NCI-H526 treated with DMSO at 0.1 percent for 48 hours (cell line): ENCODE measurements at places on chromosomes 2 and 18.

DNA sequence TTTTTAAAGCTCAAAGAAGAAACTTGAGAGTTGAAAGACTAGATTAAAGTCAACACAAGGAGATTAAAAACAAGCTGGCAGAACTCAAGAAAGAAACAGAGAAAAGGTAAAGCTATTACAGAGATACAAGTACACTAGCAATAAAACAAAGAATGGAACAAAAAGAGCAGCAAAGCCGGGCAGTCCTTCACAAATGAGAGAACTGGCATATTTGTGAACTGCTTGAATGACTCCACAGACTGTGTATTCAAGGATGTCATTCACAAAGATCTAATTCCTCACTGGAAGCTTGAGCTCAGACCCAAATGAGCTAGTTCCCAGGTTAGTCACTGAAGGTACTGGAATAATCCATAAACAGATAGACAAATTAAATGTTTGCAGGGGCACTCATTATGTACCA lies 318.0 kb downstream of the MYCN start:
- DNase-seq = no peak

- no peak for DNase-seq
Observed at GRCh38 chr2:195312662-195313061, 344.4 kb upstream of the SLC39A10 start.

DNA sequence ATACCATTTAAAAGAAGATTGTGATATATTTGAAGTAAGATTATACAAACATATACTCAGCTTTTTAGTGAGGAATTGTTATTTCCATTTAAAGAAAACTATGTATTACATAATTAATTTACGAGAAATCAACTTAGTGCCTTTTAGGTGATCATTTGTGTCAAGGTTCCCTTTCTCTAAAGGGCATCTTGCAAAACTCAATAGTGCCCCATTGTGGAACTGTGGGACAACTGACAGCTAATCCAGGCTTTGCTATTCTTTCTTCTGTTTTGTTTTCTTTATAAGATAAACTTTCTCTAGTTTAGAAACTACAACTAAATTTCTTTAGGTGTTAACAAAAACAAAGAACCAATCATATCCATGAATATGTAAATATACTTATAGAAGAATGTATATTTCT lies 24.3 kb upstream of the VIT start:
- DNase-seq = no peak

DNA sequence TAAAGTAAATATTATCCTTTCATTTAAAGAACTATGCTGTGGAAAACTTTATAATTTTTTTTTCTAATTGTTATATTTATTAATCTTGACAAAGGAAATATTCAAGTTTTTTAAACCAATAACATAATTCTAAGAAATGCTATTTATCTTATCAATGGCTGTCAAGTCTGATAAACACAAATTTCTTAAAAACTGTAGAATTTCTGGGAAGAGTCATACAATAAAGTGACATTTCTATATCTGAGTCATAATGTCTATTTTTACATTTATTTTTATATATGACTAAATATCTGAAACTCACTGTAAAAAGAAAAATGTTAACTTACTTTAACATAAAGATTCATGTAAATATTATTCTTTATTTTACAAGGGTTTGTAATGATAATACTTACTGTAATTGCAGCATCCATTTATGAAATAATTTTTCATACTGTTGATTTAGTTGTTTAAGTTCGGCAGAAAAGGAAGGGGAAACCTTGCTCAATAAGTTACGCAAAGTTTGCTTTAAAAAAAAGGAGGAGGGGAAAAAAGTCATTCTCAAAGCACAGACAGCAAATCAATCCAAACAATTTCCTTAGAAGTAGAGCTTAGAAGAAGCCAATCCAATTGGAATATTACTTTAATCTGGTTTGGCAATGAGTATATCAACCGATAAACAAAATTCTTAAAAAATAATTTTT lies 32.4 kb downstream of the ORC2 start:
- DNase-seq = no peak

- DNase-seq = no peak
Observed at GRCh38 chr18:80213182-80213581, 34.1 kb downstream of the PARD6G start.

- DNase-seq = no peak
Observed at GRCh38 chr2:84741182-84741822, 139.6 kb downstream of the TRABD2A start.

GRCh38 chr18:62403120-62403519 lies 78.0 kb downstream of the TNFRSF11A start:
- no peak for DNase-seq

GRCh38 chr2:211722928-211723327 lies 815.7 kb downstream of the ERBB4 start:
- DNase-seq = no peak

DNA sequence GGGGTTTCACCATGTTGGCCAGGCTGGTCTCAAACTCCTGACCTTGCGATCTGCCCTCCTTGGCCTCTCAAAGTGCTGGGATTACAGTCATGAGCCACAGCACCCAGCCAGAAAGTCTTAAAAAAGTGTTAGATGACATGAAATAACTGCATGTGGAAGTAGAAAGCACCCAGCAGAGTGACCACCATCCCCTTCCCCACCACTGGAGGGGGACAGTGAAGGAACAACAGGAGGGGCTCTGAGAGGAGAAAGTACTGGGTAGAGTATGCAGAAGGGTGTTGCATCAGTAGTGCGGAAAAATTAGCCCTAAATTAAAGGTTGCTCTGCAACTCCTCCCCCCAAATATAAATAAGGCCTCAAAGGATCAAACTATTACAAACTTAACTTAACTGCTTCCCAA lies 230.5 kb downstream of the ZNF521 start:
- no peak for DNase-seq

- DNase-seq = no peak
Observed at GRCh38 chr18:79542876-79543750, 136.5 kb upstream of the CTDP1 start.

DNA sequence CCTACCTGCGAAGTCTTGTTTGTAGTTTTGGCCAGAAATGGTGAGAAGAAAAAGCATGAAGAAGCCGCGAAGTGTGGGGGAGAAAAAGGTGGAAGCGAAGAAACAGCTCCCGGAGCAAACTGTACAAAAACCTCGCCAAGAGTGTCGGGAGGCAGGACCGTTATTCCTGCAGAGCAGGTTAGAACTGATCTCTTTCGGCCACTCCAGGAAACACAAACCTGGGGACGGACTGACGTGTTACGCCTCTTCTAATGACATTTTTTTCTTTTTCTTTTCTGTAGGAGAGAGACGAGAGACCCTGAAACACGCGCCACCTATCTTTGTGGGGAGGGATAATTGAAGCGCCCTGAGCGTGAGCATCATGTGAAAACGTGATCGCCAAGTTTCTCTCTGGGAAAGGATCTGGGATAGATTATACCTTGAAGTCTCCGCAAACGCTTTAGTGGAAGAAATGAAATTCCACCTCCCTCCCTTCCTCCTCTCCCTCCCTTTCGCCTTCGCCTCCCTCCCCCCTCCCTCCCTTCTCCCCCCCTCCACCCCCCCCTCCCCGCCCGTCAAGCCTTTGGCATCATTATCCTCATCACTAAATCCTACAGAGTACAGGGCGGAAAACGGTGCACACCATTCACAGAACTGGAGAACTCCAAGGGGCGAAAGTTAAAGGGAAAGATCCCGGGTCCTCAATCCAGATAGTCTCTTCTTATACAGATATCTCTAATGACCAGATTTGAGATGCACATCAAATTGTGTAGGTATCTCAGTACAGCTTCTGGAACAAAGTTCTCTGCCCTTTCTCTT lies at the start of gene ZEB2:
TSS of gene ZEB2 (minus strand) at position 186 of the 798 bp plus-strand sequence. CDS start 2,769 bp downstream, outside the sequence.
- DNase-seq = peak; percentile 24

DNA sequence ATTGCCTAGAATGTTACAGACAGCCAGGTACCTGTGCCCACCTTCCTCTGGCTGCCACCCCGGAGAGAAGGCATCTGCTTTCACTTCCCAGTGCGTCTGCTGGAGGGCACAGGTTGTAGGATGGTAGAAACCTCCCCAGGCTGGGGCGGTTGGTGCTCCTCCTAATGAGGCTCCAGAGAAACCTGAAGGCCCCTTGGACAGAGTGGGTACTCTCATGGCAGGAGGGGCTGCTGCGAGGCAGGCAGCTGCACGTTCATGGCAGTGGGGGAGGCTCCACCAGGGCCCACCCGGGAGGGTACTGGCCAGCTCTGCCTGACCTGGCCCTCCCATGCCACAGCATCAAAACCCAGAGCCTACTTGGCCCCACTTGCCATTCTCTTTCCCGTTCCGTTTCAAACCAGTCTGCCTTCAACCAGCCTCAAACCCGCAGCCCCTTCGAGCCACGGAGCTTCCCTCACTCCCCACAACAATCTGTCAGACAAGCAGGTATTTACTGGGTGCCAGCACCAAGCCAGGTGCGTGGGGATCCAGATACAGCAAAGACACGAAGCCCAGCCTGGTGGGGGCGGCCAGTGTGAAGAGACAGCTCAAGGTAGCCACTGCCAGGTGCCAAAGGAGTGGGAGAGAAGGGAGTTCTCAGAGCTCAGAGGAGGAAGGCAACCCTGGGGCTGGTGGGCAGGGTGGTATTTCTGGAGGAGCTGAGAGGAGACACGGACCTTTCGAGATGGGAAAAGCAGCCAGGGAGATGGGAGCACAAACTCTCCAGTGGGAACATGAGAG lies 229.6 kb downstream of the LOXHD1 start:
- no peak for DNase-seq

DNA sequence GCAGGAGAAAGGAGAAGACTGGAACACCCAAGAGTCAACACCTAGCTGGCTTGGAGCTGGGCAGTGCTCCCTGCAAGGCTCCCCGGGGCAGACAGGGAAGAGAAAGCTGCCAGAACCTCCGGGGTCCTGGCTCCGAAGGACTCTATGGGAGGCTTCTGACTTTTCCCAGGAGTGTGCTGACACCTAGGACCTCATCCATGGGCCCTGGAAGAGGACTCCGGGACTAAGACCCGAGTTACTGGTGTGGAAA lies 37.8 kb upstream of the ATP6V1B1 start:
- no peak for DNase-seq

DNA sequence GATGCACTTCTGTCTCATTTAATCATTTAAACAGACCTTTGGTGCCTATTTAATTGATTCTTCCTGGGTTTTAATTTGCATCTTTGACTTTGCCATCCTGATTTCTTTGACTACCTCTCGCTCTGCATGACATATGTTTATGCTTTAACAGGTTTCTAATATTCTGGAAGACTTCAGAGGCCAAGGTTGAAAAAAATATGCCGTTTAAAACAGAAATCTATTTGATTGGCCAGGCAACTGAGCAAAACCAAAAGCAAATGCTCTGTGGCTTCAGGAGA lies 303.4 kb downstream of the IRS1 start:
- no peak for DNase-seq

DNA sequence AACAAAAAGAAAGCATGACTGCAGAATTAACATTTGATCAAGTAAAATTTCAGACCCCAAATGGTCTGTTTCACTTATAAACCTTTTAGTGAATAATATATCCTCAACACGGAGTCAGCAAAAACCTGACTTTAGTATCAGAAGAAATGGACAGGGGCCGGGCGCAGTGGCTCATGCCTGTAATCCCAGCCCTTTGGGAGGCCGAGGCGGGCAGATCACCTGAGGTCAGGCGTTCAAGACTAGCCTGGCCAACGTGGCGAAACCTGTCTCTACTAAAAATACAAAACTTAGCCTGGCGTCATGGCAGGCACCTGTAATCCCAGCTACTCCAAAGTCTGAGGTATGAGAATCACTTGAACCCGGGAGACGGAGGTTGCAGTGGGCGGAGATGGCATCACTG lies 3.0 kb downstream of the OR6B3 start:
- DNase-seq = no peak

GRCh38 chr2:86746939-86747338 lies 26.8 kb downstream of the RMND5A start:
- DNase-seq = no peak

GRCh38 chr2:240957656-240958365 lies 40.6 kb upstream of the SNED1 start:
- no peak for DNase-seq

DNA sequence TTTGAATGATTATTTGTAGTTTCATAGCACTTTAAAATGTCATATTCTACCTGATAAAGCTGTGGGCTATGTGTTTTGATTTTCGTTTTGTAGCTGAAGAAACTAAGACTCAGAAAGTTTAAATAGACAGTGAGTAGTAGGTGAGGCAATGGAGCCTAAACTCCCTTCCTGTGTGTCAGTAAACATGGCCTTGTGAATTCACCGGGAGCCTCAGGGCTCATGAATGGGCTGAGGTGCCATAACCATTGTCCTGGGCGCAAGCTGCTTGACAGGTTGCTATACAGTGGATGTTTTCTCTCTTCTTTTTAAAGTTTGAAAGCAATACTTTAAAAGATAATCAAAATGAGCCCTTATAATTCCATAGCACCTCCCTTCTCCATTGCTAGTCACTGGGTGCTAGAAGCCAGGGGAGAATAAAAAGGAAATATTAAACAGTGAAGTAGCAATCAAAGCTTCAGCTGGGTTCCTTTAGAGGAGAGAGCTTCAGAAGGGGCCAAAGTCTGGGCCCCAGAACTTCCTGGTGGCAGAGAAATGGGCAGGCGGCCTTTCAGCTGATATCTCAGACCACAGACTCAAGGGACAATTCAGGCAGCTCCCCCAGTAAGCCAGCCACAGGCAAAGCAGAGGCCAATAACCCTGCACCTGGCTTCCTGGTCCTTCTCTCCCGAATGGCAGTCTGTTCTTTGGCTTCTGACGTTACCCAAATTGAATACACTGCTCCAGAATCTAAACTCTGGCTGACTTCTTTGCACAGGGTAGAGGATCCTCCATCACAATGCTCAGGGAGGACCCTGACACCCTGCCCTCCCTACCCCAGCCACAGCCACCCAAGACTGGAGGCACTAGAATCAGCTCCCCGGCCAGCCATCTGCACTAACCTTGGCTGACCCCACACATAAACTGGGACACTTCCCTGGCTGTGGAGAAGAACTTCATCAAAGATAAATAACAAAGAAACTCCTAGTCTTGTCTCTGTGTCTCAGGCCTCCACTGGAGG lies 51.8 kb upstream of the NPAS2 start:
- DNase-seq = no peak

DNA sequence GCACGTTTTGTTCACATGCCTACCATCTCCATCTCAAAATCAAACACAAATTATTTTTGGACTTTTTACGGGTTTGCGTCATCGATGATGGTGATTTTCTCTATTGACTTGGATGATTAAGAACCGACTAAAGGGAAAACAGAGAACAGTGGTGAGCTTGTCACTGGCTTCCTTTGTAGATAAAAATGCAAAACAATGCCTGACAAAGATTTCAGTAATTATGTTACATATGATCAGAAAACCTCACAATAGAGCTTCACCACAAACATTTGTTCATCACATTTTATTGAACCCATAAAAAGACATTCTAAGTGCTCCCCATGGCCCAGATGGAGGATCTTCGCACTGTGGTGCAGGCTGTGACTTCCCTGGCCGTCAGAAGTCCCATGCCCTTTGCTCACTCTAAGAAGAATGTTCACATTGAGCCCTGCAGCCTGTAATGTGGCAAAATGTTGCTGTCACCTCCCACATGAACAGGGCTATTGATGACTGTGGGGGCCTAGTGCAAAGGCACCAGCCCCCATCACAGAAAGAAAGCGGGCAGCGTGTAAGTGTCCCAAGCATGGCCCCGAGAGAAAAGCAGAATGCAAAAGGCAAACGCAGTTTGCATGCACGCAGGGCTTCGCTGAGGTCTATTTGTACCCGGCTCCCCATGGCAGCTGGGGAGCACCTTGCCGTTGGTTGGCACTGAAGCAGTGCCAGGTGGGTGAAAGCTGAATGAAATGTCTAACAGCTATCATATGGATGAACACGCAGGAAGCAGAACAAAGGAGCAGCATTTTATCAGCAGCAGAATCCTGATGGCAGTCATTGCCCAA lies 60.6 kb downstream of the BCL2 start:
- DNase-seq = peak; percentile 81
